Esophagus mucosa (tissue), 1 donor: ENCODE measurements at places on chromosomes 5 and 9.

- no peak for ATAC-seq
Measured at GRCh38 chr9:15372455-15372854, 50.2 kb upstream of the SNAPC3 start.

- ATAC-seq: no peak
Measured at GRCh38 chr5:62717301-62717933, 138.8 kb downstream of the LRRC70 start.

DNA sequence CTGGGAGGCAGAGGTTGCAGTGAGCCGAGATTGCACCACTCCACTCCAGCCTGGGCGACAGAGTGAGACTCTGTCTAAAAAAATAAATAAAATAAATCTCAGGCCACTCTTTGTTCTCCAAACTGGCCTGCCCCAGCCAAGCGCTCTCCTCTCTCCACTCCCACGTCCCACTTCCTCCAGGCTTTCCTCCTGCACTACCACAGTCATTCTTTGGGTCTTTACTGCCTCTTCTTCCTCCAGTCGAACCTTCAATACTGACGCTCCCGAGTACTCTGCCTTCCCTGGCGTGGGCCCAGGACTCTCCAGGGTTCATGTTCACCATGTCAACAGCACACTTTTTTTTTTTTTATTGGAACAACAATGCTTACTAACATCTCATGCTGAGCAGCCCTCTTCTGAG is 23.9 kb downstream of the RNF130 start:
- ATAC-seq: no peak

GRCh38 chr5:6574537-6575245 is 58.2 kb downstream of the NSUN2 start:
- ATAC-seq: no peak

- ATAC-seq: peak; percentile 84
Measured at GRCh38 chr5:43772764-43773477, 169.9 kb downstream of the NNT start.

DNA sequence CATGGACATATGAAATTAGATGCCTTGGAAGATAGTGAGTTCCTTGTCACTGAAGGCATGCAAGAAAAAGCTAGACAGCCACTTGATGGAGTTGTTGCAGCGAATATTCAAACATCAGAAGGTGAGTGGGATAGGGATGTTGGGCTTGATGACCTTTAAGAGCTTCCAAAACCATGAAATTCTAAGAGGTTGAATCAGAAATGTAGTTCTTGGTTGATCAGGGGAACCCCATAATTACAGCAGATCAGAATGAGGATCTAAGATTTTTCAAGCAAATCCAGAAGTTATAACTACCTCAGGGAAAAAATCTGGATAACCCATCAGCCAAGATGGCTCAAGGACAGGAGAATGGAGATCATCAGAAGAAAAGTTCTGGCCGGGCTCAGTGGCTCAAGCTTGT is 244.3 kb upstream of the NR4A3 start:
- ATAC-seq: no peak

DNA sequence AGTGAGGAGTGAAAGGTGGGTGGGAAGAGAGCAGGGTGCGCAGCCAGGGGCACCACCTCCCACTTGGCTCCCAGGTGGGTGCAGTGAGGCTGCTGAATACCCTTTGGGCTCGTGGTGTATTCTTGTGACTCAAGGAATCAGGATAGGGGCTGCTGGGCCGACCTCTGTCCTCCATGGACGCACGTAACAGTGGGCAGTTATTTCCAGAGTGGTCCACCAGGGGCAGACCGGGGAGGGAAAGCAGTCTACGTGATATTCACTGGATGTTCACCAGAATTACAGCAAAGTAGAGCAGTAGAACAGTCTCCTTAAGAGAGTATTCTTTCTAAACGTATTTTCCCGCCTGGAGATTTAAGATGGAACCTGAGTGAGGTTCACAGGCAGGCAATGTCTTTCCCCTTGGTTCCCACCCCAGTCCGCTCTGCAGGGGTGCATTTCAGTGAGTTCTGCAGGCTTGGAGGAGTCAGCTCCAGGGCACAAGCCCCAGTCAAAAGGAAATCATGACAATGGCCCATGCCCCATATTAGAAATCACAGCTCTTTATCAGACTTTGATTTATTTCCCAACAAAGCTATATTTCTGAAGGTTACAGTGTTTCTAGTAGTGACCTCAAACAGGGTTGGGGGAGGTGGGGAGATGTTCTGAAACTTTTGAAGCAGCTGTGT is 88.7 kb downstream of the SYK start:
- ATAC-seq: no peak

DNA sequence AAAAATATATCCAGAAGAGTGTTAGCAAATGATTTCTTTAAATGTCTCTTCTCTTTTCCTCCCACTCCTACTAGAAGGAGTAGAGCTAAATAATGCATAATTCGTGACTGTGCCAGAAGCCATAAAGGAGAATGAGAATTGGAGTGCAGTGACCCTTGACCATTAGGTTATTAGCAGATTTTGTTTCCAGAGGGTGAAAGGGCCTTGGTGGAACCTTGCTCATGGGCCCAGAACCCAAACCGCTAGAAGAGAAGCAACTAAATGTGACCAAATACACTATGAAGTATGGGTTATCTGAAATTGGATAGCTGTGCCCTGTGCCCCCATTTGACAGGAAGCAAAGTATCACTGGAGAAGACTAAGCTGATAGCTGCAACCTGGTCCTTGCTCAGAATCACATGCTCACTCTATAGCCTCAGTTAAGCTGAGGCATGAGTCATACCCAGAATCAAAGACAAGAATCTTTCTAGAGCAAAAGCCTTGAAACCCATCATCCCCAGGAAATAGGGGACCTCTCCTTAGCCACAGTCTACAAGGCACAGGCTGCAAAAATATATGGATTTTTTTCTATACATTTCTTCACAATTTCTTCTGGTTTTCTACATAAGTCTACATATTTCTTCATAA is 36.3 kb downstream of the CAPSL start:
- ATAC-seq: peak; percentile 15
